ENCODE measurements at places on chromosomes 7 and 10. TPM values are rescaled to one million over a fixed set of nuclear protein-coding genes. Genes with fewer than 3 reads are reported as not detected.

The VPS26A gene
- total RNA-seq: 47.6 TPM

The TCAF2 gene
- 0.15 TPM for total RNA-seq

The MKI67 gene
- total RNA-seq: 13.8 TPM

The CRYGN gene
- total RNA-seq: not detected

The SMKR1 gene
- total RNA-seq: not detected

The DNAJC12 gene
- 2.2 TPM for total RNA-seq

The CEP41 gene
- 18.6 TPM for total RNA-seq

The SPDYE16 gene
- not detected for total RNA-seq

All from melanocyte of skin (primary cell).